ENCODE measurements at places on chromosomes 3 and 15. TPM values are rescaled to one million over a fixed set of nuclear protein-coding genes. Genes with fewer than 3 reads are reported as not detected.
A peak's percentile ranks its signal among the peaks of the same experiment; 100 is the strongest.

The GRK7 gene
- total RNA-seq = not detected

The ARGFX gene
- total RNA-seq = not detected

The EPB42 gene
- not detected for total RNA-seq

The TMIE gene
- total RNA-seq = 0.77 TPM

The PRSS50 gene
- not detected for total RNA-seq

GRCh38 chr3:24287755-24288450, 206.7 kb downstream of the THRB start:
- DNase-seq = no peak

GRCh38 chr15:62873203-62873602, 169.3 kb upstream of the TPM1 start:
- no peak for DNase-seq

- DNase-seq = no peak
Measured at GRCh38 chr3:184682671-184683070, 29.2 kb downstream of the MAGEF1 start.

GRCh38 chr3:120093911-120094775, at the start of gene GSK3B:
Gene GSK3B, minus strand, starts transcription at chr3:120094447. Its CDS starts 1,013 bp downstream, at chr3:120093434.
- peak; percentile 60 for DNase-seq

GRCh38 chr3:178969004-178969700, 102.5 kb downstream of the ZMAT3 start:
- no peak for DNase-seq

- DNase-seq = no peak
Measured at GRCh38 chr3:155093261-155093660, 13.1 kb downstream of the MME start.

GRCh38 chr3:77800893-77801292, 761.0 kb downstream of the ROBO2 start:
- no peak for DNase-seq

DNA sequence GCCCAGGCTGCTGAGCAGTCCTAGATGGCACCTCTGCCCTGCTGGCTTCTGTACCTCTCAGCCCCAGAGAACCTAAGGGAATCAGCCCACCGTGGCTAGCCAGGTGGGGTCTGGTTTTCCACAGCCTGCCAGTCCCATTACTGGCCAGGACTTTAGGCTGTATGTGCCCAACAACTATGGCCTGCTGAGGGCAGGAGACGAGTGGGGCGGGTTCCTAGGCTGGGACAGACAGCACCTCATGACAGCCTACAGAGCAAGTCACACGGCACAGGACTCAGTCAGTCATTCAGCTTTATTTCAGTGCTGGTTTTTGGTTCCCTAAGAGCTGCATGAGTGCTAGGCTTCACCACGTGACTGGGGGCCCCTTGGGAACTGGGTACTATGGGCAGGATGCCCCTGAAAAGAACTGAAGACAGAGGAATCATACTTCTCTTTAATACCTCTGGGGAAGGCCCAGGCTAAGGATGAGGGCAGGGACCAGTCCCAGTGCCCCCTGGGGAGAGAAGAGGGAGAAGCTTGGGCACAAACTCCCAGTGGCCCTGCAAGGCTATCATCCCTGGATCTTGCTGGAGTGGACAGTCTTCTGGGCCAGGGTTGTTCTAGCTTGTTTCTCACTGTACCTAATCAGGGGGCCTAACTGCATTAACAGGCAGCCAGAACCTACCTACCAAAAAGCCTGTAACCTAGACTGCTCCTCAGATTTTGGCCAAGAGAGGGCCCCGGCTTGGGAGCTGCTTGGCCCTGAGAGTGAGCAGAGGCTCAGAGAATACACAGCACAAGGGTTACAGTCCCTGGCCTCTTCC, 14.8 kb downstream of the CLK3 start:
- no peak for DNase-seq

- DNase-seq = no peak
Measured at GRCh38 chr3:47580481-47580880, 1.8 kb upstream of the CSPG5 start.

DNA sequence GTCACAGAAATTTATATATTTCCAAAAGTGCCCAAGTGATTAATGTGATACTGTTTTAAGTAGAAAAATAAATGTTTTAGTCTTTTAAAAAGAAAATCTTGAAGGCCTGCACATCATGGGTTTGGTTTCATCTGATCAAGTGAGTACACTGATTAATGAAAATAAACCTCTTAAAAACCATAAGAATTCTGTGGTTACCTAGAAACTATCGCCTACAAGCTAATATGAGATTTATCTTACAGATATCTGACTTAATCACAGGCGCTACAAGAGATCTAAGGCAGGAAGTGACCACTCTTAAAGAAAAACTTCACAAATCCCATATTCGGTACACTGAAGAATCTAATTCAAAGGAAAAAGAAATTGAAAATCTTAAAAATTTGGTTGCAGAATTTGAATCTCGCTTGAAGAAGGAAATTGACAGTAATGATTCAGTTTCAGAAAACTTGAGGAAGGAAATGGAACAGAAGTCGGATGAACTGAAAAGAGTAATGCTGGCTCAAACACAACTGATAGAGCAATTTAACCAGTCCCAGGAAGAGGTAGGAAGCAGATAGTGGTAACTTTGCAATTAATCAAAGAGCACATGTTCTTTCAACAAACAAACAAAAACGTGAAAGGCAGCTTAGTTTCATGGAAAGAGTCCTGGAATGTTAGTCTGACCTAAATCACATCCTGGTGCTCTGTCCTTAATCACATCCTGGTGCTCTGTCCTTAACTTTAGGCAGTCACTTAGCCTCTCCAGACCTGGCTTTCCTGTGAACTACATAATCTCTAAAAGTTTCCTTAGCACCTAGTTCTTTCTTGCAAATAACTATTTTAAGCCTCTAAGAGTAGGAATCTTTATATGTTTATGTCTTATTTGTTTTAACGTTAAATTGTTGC, 131.8 kb downstream of the CCNL1 start:
- no peak for DNase-seq

DNA sequence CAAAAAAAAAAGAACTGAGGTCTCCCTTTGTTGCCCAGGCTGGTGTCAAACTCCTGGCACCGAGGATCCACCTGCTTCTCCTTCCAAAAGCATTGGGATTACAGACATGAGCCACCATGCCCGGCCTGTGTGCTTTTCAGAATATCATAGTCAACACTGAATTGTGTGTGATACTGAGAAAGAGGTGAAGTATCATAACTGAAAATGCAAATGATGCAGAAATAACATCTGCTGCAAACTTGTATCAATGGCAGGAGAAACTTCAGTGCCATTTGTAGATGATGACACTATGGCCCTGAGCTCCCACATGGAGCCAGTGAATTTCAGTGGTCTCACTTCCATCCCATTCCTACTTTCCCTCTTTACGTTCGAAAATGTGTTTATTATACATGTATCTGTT, 21.9 kb downstream of the IL12A start:
- no peak for DNase-seq

DNA sequence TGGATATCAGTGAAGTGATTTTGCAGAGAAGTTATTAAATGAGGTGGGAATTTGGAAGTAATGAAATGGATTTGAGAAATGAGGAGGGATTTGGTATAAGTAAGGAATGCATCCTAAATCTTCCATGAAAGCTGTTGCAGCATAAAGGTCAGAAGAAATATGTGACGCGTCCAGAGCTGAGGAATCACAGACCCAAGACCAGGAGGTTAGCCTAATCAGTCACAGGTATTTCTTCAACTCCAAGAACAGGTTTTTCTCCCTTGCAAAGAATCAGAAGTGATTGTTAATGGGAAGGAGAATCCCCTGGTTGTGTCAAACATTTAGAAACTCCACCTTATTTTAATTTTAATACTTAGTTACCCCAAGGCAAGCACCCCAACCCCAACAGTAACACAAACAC, 253.2 kb downstream of the MEX3B start:
- no peak for DNase-seq

DNA sequence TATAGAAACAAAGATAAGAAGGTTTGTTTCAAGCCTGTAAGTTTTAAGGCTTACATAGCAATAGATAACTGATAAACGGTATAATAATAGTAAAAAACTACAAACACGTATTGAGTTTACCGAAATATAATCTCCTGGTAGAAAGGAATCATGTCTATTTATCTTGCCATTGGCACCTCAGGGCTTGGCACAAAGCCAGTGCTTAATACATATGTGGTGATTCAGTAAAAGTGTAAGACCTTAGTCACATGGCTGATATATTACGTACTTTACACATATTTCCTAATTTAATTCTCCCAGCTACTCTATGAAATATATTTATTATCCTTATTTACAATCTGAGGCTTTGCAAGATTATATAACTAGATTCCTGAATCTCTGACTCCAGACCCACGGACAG, 32.0 kb upstream of the SLCO3A1 start:
- peak; percentile 16 for DNase-seq

- DNase-seq = no peak
Measured at GRCh38 chr3:126135406-126136076, 44.8 kb downstream of the ALDH1L1 start.

DNA sequence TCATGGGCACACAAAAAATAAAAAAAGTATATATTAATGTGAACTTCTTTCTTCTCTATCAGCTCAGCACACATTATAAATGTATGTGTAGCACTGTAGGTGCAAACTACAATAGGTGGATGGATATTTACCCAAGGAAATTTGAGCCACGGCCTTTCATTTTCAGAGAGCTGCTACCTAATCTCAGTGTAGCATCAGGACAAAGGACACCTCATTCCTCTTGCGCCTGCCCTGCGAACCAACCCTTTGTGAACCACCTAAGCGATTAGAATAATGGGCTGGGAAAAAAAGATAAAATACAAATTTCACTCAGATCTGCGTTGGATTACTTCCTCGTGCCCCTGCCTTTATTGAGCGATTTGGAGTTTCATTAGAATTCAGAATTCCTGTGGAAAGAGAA, 263.2 kb downstream of the NR2F2 start:
- DNase-seq = no peak
